ENCODE measurements at places on chromosomes 1 and 21.

DNA sequence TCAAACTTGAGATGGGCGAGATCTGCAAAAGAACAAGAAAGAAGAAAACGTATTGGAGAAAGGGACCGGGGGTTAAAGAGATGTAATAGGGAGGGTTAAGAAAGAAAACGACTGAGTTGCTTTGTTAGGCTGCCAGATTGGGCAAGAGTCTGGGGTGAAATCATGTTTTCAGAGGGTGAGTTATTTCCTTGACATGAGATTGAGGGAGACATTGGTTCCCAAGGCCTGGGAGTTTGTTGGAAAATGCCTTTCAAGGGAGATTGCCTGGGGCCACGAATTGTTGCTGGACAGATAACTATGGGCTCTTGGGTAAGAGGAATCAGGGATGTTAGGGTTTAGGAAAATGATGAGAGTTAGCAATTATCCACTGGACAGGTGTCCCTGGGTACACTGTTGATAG, 776 bp upstream of the CADM3 start:
- DNase-seq, result no peak

- DNase-seq, result no peak
These were observed 19.5 kb downstream of the NUAK2 start for GRCh38 chr1:205301842-205302588.

GRCh38 chr1:29689372-29690030, 453.2 kb downstream of the PTPRU start:
- DNase-seq, result no peak

GRCh38 chr1:206516728-206516990, 9.3 kb downstream of the RASSF5 start:
- DNase-seq, result no peak

- DNase-seq, result no peak
These were observed 205.5 kb downstream of the PTBP2 start for GRCh38 chr1:96927125-96927524.

GRCh38 chr1:212914789-212915188, 35.6 kb upstream of the VASH2 start:
- DNase-seq, result no peak

- no peak for DNase-seq
These were observed 3.4 kb downstream of the OPTC start for GRCh38 chr1:203497269-203497777.

GRCh38 chr1:223551610-223552009, 113.9 kb downstream of the CAPN8 start:
- DNase-seq, result no peak

DNA sequence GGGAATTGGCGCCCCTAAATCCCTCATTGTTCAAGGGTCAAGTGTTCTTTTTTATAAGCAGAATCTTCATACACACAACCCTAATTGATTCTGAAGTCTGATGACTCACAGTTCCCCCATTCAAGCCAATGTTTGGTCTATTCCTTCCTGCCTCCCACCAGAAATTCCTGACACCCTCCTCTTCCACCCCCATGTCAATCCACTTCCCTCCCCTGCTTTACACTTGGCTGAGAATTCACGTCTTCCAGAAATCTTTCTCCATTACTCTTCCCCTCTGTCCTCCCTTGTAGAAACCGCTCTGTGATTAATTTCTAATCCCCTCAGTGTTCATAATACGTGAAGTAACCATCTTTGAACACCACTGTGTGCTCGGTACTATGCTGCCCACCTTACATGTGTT, 76.2 kb upstream of the CD34 start:
- no peak for DNase-seq

- DNase-seq, result no peak
These were observed 47.6 kb downstream of the MATN1 start for GRCh38 chr1:30675761-30676160.

GRCh38 chr21:31753949-31754707, 22.2 kb upstream of the SCAF4 start:
- no peak for DNase-seq

DNA sequence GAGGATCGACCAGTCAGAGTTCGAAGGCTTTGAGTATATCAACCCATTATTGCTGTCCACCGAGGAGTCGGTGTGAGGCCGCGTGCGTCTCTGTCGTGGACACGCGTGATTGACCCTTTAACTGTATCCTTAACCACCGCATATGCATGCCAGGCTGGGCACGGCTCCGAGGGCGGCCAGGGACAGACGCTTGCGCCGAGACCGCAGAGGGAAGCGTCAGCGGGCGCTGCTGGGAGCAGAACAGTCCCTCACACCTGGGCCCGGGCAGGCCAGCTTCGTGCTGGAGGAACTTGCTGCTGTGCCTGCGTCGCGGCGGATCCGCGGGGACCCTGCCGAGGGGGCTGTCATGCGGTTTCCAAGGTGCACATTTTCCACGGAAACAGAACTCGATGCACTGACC, 9.6 kb downstream of the FAAP20 start:
- no peak for DNase-seq

DNA sequence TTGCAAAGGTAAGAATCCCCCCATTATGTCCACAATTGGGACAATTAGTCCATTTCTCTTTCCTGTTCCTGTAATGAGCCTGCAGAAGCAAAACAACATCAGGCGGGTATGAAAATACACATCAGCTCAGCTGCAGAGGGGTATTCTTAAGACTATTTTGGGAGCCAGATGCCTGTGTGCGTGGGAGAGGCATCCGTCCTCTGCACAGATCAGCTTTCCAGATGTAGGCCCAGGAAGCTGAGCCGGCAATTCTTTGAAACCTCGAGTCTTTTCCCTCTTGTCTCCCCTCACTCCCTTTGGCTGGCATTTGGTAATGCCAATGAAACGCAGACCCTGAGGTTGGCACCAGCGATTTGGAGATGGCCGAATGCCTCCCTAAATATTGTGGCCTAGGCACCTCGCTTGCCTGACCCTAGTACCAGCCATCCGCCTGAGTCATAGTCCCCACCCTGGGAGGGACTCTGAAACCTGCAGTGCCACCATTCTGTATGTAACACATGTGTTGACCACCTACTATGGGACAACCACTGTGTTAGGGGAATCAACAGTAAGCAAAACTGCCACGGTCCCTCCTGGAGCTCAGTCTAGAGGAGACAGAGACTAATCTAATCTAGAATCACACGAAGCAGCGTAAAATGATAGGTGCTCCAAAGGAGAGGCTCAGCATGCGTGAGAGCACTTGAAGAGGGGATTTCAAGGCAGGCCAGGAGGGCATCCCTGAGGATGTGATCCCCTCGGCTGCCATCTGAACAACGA, 603.0 kb downstream of the MATN1 start:
- no peak for DNase-seq

DNA sequence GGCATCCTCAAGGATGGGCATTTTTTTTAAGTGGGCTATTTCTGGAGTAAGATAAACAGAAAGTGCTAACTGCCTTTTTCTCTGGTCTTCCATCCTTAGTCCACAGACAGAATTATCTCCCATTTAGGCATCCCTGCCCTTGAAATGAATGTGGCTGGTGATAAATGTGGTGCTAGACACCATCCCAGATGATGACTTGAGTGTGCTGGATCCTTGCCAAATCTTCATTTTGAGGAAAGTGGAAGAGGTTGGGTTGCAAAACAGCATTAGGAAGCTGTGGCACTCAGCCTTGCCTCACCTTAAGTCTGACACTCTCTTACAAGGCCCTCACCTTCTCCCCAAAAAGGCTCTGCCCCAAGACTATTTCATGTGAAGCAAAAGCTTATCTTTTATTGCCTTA, 19.2 kb downstream of the MAB21L3 start:
- no peak for DNase-seq

- DNase-seq, result no peak
These were observed 954 bp downstream of the MYOG start for GRCh38 chr1:203084588-203085527.

DNA sequence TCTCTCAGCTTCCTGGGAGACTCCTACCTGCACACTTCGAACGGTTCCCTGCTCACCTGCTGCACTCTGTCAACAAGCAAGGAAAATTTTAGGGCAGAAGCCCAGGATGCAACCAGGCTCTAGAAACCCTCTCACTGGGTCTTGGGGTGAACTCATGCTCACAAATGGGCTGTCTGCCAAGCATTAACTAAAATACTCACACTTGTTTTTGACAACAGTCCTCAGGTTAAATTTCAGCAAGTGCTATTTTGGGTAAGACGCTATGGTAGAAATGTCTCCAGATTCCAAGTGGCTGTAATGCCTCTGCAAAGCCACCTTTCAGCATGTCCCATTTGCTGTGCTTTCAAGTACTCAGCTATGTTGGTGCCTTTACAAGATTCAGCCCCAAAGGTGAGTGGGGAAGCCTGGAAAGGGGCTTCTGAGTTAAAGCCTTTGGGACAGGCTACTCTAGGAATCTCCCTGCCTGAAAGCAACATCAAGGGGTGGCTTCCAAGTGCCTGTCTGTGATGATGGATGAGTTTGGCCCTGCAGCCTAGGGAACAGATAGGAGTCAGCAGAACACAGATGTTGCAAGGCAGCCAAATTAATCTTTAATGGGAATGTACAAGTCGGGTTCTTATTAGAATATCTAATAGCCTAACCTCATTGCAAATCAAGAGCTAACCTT, 211.9 kb upstream of the SPAG17 start:
- no peak for DNase-seq

DNA sequence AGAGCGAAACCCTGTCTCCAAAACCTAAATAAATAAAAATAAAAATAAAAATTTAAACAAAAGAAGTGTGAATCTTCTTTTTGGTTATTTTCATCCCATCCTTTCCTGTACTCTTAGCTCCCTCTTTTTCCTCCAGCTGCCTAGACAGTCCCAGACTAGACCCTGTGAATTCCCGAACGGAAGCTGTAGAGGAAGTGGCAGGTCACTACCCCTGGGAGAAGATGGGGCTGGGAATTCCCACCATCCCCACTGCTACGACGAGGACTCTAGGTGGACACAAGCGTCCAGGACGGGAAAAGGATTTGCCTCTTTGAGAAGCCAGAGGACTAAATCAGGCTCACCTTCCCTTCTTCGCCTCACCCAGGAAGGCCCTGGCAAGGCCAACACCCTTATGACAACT, 12.6 kb downstream of the RHBDL2 start:
- DNase-seq, result no peak

DNA sequence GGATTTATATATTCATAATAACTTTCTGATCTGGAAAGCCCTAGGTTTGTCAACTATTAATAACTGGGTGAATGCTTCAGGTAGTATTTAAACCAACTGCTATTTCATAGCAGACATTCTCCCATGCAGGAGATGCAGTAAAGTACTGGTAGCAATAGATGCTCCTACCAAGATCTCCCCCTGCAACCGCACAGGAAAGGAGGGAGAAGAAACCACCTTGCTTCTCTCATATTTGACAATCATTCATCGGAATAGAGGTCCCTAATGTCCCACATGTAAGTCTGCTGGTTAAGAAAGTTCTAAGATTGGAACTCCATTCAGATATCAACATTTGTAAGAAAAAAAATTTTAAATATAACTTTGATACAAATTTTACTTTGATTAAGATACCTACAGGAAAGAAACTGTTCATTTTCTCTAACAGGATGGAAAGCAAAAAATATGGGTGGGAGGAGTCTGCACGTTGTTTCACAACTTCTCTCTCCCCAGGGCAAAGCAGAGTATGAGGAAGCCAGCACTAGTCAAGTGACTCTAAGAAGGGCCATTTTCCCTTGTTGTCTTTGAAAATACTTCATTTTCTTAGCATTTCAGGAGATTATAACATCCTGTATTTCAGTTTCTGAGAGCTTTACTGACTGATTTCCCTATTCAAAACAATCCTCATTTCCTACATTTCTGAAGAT, at the start of gene PYHIN1:
Gene PYHIN1 (plus strand): TSS at position 498 of the 683 bp plus-strand sequence. CDS start 5,359 bp downstream, outside the sequence.
- DNase-seq, result no peak

DNA sequence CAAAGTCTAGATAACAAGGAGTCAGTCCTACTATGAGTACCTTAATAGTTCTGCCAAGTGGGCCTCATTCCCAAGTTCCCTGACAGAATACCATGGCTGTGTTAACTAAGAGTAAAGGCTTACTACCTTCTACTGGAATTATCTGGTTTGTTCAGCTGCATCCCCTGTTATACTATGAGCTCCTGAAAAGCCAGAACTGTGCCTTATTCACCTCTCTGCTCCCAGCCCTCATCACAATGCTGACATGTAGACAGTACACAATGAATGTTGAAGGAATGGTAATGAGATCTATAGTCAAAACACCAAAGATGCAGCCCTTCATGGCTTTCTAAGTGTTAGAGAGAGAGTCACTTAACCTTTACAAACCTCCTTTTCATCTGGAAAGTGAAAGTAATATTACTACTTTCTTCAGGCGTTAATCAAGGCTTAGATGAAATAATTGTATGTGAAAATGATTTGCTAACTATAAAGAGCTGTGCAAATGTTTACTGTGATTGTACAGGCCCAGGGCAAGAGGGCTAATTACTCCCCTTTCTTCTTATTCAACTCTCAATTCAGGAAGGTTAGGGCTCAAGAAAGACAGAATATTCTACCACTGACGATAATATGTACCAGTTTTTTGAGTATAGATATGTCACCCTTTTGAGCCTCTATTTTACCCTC, 70.3 kb upstream of the MROH9 start:
- DNase-seq, result no peak

DNA sequence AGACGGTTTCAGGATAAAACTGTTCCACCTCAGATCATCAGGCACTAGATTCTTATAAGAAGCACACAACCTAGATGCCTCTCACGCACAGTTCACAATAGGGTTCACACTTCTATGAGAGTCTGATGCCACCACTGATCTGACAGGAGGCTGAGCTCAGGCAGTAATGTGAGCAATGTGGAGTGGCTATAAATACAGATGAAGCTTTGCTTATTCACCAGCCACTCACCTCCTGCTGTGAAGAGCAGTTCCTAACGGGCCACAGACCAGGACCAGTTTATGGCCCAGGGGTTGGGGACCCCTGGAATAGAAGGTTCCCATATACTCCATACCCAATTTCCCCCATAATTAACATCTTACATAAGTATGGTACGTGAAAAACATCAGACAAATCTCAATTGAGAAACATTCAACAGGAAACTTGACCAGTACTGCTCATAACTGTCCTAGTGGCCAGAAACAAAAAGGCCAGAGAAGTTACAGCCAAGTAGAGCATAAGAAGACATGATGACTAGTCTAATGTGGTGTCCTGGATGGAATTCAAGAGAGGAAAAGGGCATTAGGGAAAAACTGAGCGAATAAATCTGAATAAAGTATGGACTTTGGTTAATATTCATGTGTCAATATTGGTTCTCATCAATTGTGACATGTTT, 24.7 kb upstream of the IGSF5 start:
- DNase-seq, result no peak

DNA sequence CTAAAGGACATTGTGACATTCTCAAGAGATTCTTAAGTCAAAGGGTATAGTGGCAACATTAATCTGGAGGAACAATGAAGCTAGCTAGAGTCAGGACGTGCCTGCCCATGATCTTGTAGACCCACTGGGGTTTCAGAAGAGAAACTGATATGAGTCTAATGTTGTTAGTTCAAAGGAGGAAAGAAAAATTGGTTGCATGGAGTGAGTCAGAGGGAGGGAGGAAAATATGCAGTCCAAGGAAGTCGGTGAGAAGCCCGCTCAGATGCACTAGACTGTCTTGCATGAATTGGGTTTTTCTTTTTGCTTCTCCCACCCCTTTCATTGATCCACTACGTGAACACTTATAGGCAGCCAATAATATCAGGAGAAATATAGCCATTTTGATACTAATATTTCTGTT, 53.8 kb upstream of the SYT14 start:
- no peak for DNase-seq
